Tibial artery (tissue), 4 donors: ENCODE measurements at places on chromosomes 12 and 14.

- no peaks in the 10 kb centered on the region for H3K27me3 ChIP-seq
- no peak for DNase-seq
- H3K36me3 ChIP-seq, result peaks cover 26% of the 10 kb centered on the region
Measured at GRCh38 chr12:57063991-57064685, 14.2 kb upstream of the MYO1A start.

DNA sequence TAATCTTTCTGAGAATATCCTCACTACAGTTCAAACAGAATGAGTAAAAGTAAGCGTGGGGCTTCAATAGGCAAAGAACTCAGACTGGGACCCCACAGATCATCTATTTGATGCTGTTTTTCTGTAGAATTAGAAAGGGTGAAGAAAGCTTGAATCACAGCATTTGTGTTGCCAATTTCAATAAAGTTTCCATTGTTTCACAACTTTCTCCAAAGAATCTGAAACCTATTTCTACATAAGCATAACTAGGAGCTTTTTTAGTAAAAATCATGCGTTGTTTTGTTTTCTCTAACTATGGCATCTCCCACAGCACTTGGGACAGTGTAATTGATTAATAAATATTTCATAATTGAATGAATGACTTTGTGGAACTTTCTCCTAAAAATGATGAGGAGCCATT, 16.7 kb upstream of the NEDD1 start:
- no peak overlapping the region for H3K27ac ChIP-seq
- H3K4me1 ChIP-seq, result no peaks in the 10 kb centered on the region
- H3K36me3 ChIP-seq, result no peaks in the 10 kb centered on the region
- DNase-seq, result no peak
- H3K4me3 ChIP-seq, result no peak overlapping the region

GRCh38 chr14:92753250-92753649, 4.8 kb upstream of the LGMN start:
- peak; percentile 71 for DNase-seq
- H3K27ac ChIP-seq, result no peak overlapping the region
- H3K27me3 ChIP-seq, result no peaks in the 10 kb centered on the region
- no peak overlapping the region for H3K4me3 ChIP-seq

- H3K36me3 ChIP-seq, result no peaks in the 10 kb centered on the region
- no peak overlapping the region for H3K4me3 ChIP-seq
- no peak overlapping the region for H3K27ac ChIP-seq
- DNase-seq, result no peak
- no peaks in the 10 kb centered on the region for H3K4me1 ChIP-seq
Measured at GRCh38 chr14:55000381-55000780, 26.5 kb downstream of the WDHD1 start.

DNA sequence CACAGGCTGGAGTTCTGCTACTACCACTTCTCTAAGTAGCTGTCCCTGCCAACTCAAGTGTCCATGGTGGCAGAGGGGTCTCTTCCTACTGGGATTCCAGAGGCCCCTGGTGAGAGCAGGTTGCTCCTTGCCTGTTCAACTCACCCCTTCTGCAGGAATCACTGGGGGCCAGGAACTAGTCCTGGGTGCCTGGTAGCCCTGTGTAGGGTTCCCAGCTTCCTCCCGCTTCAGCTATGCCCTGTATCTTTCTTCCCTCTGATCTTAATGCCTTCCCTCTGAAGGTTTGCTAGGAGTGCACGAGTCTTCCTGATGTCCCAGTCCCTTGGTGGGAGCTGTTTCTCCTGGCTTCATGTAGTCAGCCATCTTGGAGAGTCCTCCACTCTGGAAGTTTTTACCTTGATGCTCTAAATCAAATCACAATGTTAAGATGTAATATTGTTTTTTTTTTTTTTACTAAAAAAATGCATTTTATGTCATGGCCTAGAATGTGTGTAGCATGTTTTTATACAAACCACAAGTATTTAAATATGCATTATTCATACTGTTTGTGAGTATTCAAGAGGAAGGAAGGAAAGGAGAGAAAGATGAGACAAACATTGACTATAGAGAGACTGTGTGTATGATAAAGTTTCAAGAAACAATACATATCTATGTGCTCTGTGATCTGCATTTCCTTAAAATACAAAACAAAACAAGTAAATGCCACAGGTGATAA, 54.7 kb downstream of the FRS2 start:
- peaks cover 57% of the 10 kb centered on the region for H3K4me1 ChIP-seq
- H3K27me3 ChIP-seq, result no peaks in the 10 kb centered on the region
- H3K36me3 ChIP-seq, result no peaks in the 10 kb centered on the region
- no peak overlapping the region for H3K27ac ChIP-seq
- no peak for DNase-seq

DNA sequence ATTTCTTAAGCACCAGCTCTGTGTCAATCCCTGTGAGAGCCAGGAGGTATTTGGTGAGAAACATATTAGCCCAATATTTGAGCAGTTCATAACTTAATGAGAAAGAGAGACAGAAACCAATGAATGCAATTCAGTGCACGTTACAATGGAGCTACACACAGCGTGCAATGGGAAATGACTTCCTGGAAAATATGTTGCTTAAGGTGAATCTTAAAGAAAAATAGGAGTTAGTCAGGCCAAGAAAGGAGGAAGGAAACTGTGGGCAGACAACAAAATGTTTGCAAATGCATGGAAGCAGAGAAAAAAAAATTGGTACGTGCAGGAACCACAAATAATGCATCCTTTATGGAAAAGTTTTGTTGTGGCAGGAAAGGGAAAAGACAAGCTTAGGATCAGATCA, 481.7 kb downstream of the BCAT1 start:
- H3K27ac ChIP-seq, result no peak overlapping the region
- H3K36me3 ChIP-seq, result no peaks in the 10 kb centered on the region
- H3K4me3 ChIP-seq, result no peak overlapping the region
- peaks cover 21% of the 10 kb centered on the region for H3K4me1 ChIP-seq

GRCh38 chr12:67811437-67812361, 163.2 kb downstream of the DYRK2 start:
- H3K27ac ChIP-seq, result no peak overlapping the region
- no peak overlapping the region for H3K4me3 ChIP-seq
- H3K4me1 ChIP-seq, result no peaks in the 10 kb centered on the region
- no peaks in the 10 kb centered on the region for H3K36me3 ChIP-seq
- no peaks in the 10 kb centered on the region for H3K27me3 ChIP-seq

DNA sequence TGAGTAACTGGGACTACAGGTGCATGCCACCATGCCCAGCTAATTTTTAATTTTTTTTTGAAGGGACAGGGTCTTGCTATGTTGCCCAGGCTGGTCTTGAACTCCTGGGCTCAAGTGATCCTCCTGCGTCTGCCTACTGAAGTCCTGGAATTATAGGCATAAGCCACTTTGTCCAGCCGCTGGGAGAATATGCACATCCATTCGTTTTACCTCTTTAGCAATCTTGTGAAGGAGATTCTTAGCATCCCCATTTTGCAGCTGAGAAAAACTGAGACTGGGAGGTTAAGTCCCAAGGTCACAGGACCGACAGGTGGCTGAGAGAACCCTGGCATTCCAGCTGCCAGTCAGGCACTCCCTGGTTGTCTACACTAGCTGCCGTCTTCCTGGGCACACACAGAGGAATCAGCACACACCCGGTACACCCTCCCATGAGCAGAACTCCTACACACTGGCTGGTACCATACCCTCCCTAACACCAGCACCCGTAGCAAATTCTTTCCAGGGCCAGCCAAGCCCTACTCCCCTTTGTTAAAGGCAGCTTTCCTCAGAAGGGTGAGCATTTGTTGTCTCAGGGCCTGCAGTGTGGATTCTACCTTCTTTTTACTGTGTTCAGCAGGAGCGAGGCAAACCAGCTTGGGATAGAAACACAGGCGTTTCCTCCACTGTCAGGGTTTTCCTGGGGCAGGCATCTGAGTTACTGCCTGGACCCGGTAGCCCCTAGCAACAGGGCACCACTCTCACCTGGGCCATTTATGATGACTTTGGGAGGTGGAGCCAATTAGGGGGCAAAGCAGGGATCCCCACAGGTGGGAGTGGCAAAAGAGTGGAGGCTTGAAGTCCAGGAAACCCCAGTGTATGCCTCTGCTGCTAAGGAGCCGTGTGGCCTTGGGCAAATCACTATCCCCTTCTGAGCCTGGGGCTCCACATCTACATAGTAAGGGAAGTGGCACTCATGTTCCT, 70.2 kb downstream of the IRF2BPL start:
- H3K27ac ChIP-seq, result peak overlapping the region; percentile 94
- peaks cover 84% of the 10 kb centered on the region for H3K4me1 ChIP-seq
- no peaks in the 10 kb centered on the region for H3K36me3 ChIP-seq
- no peaks in the 10 kb centered on the region for H3K27me3 ChIP-seq

DNA sequence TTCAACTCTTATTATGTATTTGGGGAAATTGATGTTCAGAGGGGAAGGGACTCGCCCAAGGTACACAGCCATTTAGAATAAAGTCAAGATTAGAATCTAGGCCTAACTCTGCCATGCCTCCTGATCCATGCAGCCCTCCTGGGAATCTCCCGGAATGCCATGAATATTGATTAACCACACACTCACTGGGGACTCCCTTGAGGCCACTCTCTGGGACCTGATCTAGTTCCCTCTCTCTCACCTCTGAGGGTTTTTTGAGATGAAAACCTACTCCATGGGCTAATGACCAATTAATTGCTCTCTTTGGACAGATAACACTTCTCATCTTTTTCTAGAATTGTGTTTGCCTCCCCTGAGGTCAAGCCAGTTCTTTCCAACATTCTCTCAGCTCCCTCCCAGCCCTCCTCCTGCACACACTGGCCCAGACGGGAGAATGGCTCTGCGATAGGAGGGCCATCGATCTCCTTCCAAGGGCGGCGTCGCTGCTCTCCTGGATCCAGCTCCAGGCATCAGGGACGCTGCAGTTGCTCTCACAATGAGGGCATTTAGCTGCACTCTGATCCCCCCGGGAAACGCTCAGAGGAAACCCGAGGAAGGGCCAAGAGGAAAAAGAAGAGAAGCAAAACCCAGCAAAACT, 22.6 kb downstream of the WSCD2 start:
- no peaks in the 10 kb centered on the region for H3K36me3 ChIP-seq
- no peak overlapping the region for H3K27ac ChIP-seq
- DNase-seq, result no peak
- no peaks in the 10 kb centered on the region for H3K27me3 ChIP-seq
- H3K4me3 ChIP-seq, result no peak overlapping the region

- H3K36me3 ChIP-seq, result no peaks in the 10 kb centered on the region
- H3K4me1 ChIP-seq, result peaks cover 41% of the 10 kb centered on the region
- no peak overlapping the region for H3K4me3 ChIP-seq
- DNase-seq, result no peak
- H3K27me3 ChIP-seq, result no peaks in the 10 kb centered on the region
Measured at GRCh38 chr12:79559591-79559990, 131.2 kb downstream of the PAWR start.

DNA sequence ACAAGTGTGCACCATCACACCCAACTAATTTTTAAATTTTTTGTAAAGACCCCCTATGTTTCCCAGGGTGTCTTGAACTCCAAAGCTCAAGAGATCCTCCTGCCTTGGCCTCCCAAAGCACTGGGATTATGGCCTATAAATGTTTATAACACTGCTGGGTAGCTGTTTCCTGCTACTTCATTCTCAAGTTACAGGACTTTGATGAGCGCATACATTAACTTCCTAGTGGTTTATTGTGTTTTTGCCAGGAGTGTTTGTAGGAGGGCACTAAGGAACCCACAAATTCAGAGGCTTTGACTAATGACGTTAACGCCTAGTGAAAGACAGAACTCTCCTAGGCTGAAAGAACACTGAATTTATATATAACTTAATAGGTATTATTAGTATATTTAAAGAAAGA, 15.2 kb upstream of the NAA30 start:
- H3K27ac ChIP-seq, result no peak overlapping the region
- no peak for DNase-seq
- no peak overlapping the region for H3K4me3 ChIP-seq
- no peaks in the 10 kb centered on the region for H3K36me3 ChIP-seq

DNA sequence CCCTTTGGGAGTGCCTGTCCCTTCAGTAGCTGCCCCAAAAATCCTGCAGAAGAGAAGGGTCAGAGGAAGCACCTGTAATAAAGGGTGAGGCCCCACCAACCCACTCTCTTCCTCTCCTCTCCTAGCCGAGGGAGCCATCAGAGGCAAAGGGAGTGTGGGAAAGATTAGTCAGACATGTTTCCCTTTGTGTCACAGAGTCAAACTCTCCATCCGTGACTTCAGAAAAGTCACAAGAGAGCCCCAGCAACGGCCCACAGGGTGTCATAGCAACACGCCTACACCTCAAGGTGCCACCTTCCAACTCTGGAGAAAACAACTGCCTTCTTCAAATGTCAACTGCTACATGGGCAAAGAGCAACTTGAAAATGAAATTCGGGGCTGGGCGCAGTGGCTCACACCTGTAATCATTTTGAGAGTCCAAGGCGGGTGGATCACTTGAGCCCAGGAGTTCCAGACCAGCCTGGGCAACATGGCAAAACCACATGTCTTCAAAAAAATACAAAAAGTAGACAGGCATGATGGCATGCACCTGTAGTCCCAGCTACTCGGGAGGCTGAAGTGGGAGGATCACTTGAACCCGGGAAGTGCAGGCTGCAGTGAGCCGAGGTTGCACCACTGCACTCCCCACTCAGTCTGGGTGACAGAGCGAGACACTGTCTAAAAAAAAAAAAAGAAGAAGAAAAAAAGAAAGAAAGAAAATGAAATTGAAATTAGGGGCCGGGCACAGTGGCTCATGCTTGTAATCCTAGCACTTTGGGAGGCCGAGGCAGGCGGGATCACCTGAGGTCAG, 17.7 kb upstream of the CD27 start:
- H3K27ac ChIP-seq, result no peak overlapping the region
- H3K36me3 ChIP-seq, result no peaks in the 10 kb centered on the region
- peaks cover 22% of the 10 kb centered on the region for H3K4me1 ChIP-seq
- H3K4me3 ChIP-seq, result no peak overlapping the region
- H3K27me3 ChIP-seq, result no peaks in the 10 kb centered on the region
- DNase-seq, result no peak

- no peak overlapping the region for H3K4me3 ChIP-seq
- no peaks in the 10 kb centered on the region for H3K4me1 ChIP-seq
- H3K36me3 ChIP-seq, result no peaks in the 10 kb centered on the region
- H3K27me3 ChIP-seq, result no peaks in the 10 kb centered on the region
Measured at GRCh38 chr12:1812650-1813302, 7.6 kb upstream of the LRTM2 start.

DNA sequence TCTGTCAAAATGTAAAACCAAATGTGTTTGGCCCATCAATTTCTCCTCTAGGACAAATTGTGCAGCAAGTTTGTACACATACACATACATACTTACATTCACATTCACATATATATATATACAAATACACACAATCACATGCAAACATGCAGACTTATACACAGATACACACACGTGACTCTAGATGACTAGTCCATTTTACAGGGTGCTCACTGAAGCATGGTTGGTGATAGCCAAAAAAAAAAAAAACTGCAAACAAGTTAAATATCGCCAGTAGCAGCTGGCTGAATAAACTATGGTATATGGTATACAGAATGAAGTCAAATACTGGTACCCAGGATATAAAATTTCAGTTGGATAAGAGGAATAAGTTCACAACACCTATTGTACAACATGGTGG, 77.9 kb downstream of the SLC25A21 start:
- H3K4me1 ChIP-seq, result no peaks in the 10 kb centered on the region
- no peak overlapping the region for H3K4me3 ChIP-seq
- H3K27me3 ChIP-seq, result no peaks in the 10 kb centered on the region
- no peak for DNase-seq
- H3K36me3 ChIP-seq, result no peaks in the 10 kb centered on the region
- H3K27ac ChIP-seq, result no peak overlapping the region
